Amniotic stem cell (primary cell): ENCODE measurements at places on chromosomes 2 and 18.
A peak's percentile ranks its signal among the peaks of the same experiment; 100 is the strongest.

- DNase-seq, result no peak
Observed at GRCh38 chr18:68284236-68284780, 430.6 kb downstream of the TMX3 start.

GRCh38 chr2:126506786-126507185 lies 149.2 kb upstream of the GYPC start:
- no peak for DNase-seq

- DNase-seq, result peak; percentile 35
Observed at GRCh38 chr2:219298759-219299371, 10.3 kb downstream of the PTPRN start.

GRCh38 chr18:74329688-74330205 lies 14.1 kb downstream of the C18orf63 start:
- DNase-seq, result no peak

GRCh38 chr2:219179601-219180465 lies 1.8 kb downstream of the RETREG2 start:
- DNase-seq, result no peak

- no peak for DNase-seq
Observed at GRCh38 chr2:8412586-8412985, 269.3 kb upstream of the ID2 start.

GRCh38 chr2:237118025-237118424 lies 32.3 kb downstream of the COPS8 start:
- no peak for DNase-seq

DNA sequence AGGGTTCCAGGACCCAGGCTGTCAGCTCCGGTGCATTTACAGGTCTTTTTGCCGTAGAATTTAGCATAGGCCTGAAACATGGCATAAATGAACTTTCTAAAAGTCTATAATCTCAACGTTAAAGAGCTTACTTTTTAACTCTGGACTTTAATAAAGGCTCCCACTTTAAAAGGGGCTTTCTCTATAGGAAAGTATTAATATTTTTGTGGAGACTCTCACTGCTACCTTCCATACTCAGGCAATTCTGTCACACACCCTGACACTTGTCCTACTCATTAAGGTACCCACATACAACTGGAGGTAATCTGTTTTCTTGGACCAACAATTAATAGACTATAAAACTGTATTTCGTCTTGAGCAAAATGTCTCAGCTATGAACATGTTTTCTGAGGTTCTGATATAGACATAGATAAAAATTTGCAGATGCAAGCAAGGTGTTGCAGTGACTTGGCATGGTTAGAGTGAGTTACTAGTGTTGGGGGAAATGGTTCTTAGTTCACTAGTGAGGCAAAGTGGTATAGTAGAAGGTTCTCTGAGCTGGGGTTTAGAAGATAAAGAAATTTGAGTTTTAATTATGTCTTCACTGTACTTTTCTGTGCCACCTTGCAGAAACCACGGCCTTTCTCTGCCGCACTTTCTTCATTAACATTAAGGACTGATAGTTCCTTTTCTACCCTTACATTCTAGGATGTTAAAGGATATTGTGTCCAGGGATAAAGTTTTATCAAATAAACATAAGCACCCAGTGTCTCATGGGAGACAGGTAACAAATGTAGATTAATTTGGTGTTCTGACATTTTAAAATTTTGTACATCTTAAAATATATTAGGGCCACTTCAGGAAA lies 10.8 kb upstream of the NR4A2 start:
- DNase-seq, result no peak

DNA sequence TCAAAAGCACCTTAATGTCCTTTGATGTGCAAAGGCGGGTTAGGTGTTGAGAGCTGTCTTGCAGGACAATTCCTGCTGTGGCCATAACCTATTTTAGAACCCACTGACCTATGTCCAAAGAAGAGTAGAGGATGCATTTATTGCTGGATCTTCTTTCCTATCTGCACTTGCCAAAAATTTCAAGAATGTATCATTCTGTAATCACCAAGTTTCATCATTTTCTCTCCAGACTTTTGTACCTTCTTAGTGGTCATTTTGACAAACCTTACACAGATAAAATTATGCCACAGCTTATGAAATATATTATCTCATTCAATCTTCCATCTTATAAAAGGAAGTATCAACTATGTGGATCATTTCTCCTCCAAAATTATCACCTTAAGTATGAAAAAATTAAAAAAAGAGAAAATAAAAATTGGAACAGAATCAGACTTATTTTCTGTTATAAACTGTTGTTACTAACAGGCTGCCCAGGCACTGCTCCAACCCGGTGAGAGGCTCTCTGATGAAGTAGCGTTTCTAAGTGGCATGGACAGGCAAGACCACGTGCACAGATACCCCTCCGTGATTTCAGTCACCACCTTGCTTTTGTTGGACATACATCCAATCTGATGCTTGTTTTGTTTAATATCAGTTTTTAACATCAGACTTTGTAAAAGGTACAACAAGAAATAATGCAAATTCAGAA lies 559.9 kb upstream of the ID2 start:
- no peak for DNase-seq

DNA sequence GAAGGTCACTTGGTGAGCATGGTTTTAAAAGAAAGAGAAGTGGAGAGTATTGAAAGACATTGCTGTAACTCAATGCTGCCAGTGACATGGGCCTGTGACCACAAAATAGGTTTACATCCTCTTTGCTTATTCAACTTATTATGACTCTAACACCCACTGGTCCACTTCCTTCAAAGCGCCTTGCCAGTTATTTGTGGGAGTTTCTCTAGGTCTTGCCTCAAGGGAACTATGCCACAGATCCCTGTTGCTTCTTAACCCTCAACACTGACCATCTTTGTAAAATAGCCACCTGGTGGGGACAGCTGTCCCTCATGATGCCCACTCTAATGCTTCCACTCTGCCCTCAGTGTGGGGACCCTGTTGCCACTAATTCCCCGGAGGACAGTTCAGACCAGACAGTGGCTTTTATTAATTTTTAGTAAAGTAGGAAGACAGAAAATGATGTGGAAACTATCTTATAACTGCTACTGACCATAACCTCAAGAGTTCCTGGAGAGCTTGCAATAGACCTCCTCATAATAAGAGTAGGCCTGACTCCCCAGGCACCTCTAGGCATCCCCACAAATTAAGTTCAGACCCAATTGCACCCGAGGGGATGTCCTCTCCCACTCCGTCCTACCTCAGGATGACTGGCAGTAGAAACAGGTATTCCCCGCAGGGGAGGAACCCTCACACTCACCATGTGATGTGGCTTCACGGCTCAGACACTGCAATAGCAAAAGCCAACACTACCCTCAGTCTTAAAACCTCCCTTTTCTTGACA lies 31.3 kb upstream of the SLC25A52 start:
- no peak for DNase-seq

DNA sequence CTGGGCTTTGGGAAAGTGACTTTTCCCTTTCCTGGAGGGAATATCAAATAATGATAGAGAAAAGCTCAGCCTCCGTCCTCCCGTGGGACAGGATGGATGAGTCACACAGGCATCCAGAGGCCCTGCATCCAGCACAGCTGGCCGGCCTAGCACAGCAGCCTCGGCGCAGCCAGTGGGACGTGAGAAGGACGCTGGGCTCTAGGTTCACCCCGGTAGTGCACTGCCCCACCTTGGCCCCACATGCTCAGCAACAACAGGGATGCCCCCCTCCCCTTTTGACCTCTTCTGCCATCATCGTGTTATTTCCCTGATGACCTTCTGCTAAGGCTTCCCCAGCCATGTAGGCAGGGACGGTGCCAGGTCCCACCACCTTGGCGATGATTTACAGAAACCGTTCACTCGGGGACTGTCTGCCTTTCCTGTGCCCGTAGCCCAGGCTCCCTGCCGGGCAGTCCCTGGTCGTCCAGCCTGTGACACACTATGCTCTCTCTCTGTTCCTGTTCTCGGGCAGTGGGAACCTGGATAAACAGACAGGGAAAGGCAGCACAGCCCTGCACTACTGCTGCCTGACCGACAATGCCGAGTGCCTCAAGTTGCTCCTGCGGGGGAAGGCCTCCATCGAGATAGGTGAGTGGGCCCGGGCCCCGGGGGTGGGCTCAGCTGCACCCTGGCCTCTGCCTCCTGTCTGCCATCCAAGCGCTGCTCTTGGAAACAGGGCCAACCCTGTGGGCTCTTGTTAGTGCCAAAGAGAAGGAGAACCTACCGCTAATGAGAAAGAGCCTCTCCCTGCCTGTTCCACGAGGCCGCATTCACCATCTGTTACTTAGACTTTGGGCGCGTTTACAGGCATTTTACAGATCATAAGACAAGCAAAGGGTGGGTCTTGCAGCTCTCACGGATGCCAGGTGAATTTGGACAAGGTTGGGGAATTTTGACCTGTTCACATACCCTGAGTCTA lies 44.6 kb downstream of the ITGB1BP1 start:
- peak; percentile 63 for DNase-seq

GRCh38 chr2:196427986-196428634 lies 211.4 kb upstream of the CCDC150 start:
- no peak for DNase-seq

- DNase-seq, result no peak
Observed at GRCh38 chr18:45107425-45107824, 426.7 kb downstream of the SETBP1 start.

- no peak for DNase-seq
Observed at GRCh38 chr2:88167740-88168139, 2.4 kb upstream of the THNSL2 start.

GRCh38 chr18:70523035-70523791 lies 234.4 kb downstream of the SOCS6 start:
- no peak for DNase-seq

DNA sequence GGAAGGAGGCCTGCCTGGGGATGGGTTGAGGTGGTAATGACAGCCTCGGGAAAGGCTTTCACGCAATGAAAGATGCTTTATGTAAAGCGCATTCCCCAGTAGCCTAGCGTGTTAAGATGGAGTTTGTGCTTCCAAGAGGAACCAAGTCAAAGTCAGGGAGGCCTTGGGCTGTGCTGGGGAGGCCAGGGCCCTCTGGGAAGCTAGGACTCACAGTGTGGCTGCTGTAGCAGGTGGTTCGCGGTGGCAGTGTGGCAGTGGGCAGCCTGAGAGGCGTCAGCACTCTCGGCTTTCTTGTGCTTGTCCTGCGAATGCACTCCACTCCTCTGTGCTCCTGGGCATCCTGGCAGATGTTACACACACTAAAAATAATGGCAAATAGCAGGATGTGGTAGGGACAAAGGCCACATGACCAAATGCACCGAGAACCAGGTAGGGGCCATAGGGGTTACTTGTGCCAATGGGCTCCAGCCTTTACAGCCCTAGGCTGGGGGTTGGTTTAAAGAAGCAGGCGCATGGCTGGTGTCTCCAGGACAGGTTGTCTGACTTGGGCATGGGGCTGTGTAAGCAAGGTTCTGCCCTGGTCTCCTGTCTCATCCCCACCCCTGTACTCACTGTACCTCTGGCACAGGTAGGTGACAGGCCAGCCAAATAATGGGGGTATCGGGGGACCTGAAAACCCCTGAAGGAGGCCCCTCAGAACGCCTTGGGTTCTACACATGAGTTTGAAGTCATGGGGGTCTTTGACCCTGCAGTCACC lies 154.4 kb upstream of the TWIST2 start:
- no peak for DNase-seq
